Caki2 (cell line): ENCODE measurements at places on chromosomes 6 and 20. TPM values are rescaled to one million over a fixed set of nuclear protein-coding genes. Genes with fewer than 3 reads are reported as not detected.

SPATS1 gene
- total RNA-seq: not detected in 2 replicates

ID1 gene
- total RNA-seq: 1,473 and 1,479 TPM in 2 replicates

HECA gene
- total RNA-seq: 5.2 TPM in 2 replicates

PNPLA1 gene
- total RNA-seq: not detected in 2 replicates

IPCEF1 gene
- total RNA-seq: 0.20 and 0.29 TPM in 2 replicates

ASCC3 gene
- 22.6 and 25.9 TPM in 2 replicates for total RNA-seq

CCR6 gene
- total RNA-seq: 2.1 and 2.3 TPM in 2 replicates

C20orf141 gene
- total RNA-seq: not detected in 2 replicates

SOX18 gene
- 0.37 TPM in 1 of 2 replicates, not detected in the other for total RNA-seq

DNMT3B gene
- total RNA-seq: 52.7 and 54.1 TPM in 2 replicates

CTAGE9 gene
- not detected in 2 replicates for total RNA-seq

FAM83D gene
- 40.9 and 41.6 TPM in 2 replicates for total RNA-seq

NNAT gene
- total RNA-seq: not detected in 2 replicates

C4B gene
- total RNA-seq: not detected in 2 replicates

PAK1IP1 gene
- 25.7 and 45.0 TPM in 2 replicates for total RNA-seq

RBM24 gene
- 2.4 and 4.7 TPM in 2 replicates for total RNA-seq

DEFB112 gene
- total RNA-seq: not detected in 2 replicates

TSPYL1 gene
- 31.9 and 37.4 TPM in 2 replicates for total RNA-seq

LIN28B gene
- not detected in 2 replicates for total RNA-seq
